ENCODE measurements at places on chromosomes 7 and 10.
A peak's percentile ranks its signal among the peaks of the same experiment; 100 is the strongest.

- no peak for DNase-seq
Measured at GRCh38 chr7:99004216-99004615, 125.9 kb downstream of the TRRAP start.

- no peak for DNase-seq
Measured at GRCh38 chr10:99279626-99280111, 44.0 kb upstream of the HPSE2 start.

DNA sequence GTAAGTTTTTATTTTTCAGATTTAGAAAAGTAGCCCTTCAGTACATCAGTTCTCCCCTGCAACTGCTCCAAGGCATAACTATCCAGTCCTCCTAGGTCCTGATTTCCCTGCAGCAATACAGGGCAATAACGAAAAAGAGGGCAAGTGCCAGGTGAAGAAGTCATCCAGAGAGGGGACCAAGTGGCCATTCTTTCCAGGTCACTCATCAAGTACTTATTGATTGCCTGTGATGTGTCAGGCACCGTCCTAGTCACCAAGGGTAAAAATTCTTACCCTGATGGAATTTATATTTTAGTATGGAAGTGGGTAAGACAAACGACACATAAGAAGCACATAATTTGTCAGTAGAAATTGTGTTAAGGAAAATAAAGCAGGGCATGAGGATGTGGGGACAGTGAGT is 67.1 kb upstream of the GSDME start:
- DNase-seq, result no peak

DNA sequence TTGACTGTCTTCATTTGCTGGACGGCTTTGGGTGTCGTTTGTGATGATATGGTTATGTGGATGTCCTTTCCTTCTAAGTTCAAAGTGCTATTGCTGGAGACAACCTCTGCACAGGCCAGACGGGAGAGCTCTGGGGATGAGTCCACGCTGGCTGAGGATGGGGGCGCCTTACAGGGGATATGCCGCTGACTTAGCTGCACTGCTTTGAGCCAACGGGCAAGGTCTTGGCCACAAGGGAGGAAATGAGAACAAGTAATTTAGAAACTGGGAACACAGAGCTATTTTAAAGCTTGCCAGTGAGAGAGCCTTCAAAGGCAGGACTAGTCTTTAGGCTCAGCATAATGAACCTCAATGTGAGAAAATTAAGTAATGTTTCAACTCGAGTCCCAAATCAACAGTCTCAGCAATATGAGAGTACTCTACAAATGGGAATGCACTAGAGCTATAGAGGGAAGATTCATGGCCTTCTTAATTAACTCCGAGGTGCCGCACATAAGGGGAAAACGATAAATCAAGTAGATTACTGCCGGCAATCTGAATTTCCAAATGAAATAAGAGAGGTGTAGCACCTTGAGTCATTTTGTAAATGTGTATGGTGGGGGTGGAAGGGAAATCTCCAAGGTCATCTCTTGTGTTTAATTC is 209.3 kb downstream of the JAZF1 start:
- no peak for DNase-seq

GRCh38 chr10:84375011-84375410 is 46.6 kb downstream of the CCSER2 start:
- DNase-seq, result peak; percentile 51

DNA sequence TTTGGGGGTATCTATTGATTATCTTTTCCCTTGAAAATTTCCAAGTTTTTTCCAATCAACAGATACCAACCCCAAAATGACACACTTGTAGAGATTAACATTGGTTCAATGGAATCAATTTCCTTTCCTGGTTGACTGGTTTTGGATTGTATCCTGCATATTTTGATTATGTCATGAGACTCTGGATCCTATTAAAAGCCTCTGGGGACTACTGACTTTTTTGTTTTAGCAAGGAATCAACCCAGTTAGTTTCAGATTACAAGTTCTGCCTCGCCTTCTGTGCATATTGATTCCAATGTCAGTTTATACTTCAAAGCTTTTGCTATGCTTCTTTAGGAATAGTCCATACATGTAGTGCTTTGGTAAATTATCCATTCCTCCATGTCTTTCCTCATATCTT is 29.2 kb downstream of the COPG2 start:
- no peak for DNase-seq

Measured in immature natural killer cell (primary cell).